GM19239 (cell line): ENCODE measurements at places on chromosomes 7 and 10.

DNA sequence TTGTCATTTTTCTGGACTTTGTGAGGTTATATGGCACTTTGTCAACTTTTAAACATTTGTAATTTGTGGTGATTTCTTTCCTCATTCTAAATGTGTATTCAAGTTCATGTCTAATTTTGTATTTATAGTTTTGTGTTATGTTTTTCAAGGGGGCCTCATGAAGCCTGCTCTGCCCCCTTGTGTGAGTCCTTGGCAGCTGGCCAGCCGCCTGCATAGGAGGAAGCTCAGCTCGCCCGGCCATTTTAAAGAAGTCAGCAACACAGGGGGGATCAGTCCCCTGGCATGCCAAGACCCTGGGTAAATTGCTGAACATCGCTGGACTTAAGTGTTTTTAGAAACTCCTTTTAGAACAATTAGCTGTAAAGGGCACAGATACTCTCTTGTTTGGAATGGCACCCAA lies 123.0 kb downstream of the ANLN start:
- DNase-seq, result no peak

- DNase-seq, result no peak
These were observed 867.3 kb upstream of the AUTS2 start for GRCh38 chr7:68730964-68731363.

DNA sequence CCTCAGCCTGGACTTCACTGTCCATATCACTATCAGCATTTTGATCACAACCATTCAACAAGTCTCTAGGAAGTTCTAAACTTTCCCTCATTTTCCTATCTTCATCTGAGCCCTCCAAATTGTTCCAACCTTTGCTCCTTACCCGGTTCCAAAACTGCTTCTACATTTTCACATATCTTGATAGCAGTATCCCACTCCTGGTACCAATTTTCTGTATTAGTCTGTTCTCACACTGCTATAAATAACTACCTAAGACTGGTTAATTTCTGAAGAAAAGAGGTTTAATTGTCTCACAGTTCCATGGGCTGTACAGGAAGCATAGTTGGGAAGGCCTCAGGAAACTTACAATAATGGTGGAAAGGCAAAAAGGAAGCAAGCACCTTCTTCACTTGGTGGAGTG lies 11.9 kb downstream of the THAP5 start:
- no peak for DNase-seq

DNA sequence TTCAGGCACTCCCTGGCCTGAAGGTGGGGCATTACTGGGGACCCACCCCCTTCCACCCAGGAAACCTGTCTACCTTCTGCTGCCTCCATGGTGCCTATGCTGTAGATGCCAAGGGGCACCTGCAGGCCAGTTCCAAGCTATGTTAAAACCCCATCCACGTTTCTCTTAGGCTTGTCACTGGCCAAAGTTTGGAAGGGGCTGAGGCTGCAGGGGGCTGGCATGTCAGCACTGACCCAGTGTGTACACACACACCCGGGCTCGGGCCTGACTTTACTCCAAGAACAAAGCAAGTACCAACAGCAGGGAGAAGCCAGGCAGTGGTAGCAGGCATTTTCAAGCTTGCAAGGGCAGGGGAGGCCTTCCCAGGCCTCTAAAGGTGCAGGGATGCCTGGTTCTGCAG lies 53.8 kb upstream of the PCDH15 start:
- DNase-seq, result no peak

GRCh38 chr10:102675011-102675665 lies 30.9 kb downstream of the TRIM8 start:
- no peak for DNase-seq

GRCh38 chr7:138116141-138116540 lies 39.9 kb downstream of the AKR1D1 start:
- DNase-seq, result no peak

DNA sequence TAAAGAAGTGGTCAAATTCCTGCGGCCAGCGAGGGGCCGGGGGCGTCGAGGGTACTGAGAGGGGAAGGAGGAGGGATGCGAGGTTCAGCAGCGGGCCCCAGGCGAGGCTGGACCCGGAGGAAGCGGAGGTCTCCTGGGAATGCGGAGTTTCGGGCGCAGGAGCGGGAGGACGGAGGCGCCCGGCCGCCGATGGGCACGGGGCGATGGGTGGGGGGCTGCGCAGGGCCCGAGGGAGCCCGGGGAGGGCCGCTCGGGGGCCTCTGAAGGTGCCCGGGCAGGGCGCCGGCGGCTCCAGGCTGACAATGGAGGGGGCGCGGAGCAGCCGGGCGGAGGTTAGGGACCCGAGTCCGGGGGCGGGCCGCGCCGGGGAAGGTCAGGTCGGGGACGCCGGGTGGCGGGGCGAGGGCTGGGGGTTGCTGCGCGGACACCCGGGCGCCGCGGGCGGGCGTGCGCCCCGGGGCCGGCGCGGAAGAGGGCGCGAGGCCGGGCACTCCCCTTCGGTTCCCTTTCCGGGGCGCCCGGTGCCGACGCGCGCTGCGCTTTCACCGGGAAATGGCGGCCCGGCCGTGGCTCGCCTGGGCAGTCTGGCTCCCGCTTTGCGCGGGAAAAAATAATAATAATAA lies 683 bp downstream of the MACROH2A2 start:
- no peak for DNase-seq

GRCh38 chr10:62681211-62681940 lies 123.1 kb upstream of the ADO start:
- peak; percentile 48 for DNase-seq

GRCh38 chr7:66050990-66051448 lies 24.6 kb upstream of the ASL start:
- DNase-seq, result no peak

DNA sequence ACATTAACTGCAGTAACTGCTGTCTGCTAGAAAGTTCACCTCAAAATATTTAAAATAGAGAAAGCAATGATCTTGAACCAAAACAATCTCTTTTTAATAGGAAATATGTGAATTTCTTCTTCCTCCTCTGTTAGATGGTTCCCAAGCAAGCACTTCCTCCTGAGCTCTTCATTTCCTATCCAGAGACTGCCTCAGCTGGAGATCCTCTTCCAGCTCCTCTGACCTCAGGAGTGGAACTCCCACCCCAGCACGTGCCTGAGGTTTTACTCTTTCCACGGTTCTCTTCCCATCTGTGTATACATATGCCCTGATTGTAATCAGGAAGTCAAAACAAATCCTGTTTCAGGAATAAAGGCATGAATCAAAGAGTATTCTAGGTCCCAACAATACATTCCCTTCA lies 5.6 kb downstream of the DENND11 start:
- no peak for DNase-seq

DNA sequence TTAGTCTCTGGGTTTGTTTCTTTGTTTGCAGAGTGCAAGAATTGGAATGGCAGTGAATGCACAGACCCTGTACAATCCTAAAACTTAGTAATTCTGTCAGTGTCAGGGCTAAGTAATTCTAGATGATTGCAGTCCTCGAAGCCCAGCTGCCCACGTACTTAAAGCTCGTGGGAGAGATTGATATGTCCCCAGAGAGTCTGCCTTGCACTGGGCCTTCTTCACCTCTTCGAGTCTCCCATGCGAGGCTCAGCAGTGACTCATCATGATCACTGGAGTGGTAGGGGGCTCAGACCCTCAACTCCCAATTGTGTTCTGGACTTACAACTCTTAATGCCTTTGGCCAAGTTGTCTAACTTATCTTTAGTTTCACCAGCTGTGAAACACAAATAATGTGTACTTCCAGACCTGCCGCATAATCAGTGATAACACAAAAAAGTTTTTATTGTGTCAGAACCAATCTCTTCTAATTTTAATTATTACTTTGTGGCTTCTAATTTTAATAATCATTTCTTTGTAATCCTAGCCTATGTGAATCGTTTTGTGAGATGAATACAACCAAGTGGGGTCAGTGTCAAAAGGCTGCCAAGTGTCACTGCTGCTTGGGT lies 345.6 kb upstream of the LRGUK start:
- no peak for DNase-seq

DNA sequence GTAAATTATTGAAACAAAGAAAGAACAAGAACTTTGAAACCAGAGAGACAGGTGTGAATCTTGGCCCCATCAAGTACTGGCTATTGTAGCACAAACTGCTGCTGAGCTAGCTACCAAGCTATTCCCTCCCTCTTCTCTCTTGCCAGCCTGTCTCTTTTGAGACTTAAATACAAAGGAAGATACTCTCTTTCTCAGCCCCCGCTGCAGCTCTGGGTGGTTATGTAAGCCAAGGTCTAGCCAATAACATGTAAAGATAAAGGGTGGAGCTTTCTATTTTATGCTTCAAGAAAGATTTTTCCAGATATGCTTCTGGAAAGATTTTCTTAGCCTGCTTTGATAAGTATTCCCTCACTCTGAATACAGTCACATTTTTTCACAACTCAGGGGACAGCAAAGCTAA lies 17.2 kb downstream of the BAZ1B start:
- no peak for DNase-seq

DNA sequence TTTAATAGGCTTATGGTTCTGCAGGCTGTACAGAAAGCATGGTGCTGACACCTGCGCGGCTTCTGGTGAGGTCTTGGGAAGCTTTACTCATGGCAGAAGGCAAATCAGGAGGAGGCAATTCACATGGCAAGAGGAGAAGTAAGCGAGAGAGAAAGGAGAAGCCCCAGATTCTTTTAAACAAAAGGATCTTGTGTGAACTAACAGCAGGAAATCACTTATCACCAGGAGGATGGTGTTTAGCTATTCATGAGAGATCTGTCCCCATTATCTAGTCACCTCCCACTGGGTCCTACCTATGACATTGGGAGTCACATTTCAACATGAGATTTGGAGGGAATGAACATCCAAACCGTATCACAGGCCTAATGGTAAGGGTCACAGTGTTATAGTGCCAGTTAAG lies 678.0 kb upstream of the KCND2 start:
- DNase-seq, result no peak

DNA sequence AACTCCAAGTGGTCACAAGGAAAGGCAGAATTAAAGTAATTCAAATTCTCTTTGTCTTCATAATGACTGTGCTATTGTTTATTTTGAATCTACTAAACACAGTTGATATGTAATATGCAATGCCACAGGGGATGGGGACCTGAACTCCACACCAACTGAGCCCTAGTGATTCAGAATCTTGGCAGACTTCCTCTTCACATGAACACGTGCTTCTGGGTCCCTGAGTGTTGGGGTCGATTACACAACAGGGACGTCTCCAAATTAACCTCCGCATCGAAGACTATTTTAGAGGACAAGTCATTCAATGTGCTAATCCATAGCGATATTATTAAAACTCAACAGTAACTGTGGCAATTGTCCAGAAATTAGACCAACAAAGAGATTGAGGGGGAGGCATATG lies 95.3 kb upstream of the CARD11 start:
- DNase-seq, result no peak

DNA sequence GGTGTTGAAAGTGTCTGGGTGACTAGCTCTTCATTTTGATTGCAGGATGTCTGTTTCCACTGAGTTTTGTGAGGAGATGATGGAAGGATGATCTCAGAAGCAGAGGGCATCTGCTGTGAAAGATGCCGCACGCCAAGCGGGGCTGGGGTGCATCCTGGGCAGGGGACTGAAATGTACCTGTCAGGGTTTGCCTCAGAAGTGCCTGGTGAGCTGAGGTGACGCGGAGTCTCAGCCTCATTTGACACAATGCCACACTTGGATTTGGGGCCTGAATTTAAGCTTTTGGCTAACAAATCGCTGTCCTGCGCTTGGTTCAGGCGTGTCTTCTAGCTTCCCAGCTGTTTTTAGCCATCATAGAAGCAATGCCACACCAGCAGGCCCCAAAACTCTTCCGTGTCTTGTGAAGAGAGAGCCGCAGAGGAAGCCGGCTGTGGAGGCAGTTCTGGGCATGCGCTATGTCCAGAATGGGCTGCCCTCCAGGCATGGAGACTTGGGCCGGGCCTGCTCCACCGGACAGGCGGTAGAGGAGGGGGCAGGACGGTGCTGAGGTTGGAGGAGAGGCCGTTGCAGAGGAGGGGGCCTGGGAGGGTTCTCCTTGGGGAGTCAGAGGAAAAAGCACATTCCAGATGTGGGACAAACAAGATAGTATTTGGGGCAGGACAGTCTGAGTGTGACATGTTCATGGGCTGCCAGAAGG lies 31.2 kb downstream of the WDR86 start:
- DNase-seq, result no peak

DNA sequence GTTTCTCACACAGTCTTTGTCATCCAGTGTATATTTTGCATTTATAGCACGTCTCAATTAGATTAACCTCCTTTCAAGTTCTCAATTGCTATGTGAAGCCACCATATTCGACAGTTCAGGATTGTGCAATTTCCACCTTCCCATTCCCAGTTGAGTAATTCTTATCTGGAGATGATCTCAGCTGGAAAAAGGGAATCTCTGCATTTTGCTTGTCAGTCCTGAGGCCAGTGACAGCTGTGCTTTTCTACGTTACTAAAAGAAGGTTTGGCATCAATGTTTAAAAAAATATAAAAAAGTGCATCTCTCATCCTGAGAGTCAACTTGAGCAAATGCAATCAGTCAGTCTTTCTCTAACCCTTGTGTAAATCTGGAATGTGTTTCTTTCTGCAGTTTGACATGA lies 247.7 kb downstream of the PRKG1 start:
- DNase-seq, result no peak

GRCh38 chr7:53993224-53993623 lies 549.0 kb upstream of the VSTM2A start:
- no peak for DNase-seq

GRCh38 chr7:50865450-50865849 lies 82.8 kb upstream of the GRB10 start:
- no peak for DNase-seq

DNA sequence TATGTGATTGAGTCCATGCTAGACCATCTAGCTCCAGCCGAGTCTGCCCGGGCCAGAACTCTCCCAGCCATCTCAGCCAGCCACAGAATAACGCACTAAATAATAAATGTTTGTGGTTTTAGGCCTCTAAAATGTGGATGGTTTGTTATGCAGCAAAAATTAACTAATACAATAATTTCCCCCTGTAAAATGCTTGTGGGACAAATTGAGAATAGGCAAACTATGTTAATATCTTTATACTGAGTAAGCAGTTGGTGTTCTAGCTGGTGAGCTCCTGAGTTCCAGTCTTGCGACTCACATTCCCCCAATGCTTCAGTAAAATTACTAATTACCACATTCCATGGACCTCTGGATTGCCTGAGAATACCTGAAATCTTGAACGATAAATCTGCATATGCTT lies 316.8 kb upstream of the NFE2L3 start:
- DNase-seq, result no peak

DNA sequence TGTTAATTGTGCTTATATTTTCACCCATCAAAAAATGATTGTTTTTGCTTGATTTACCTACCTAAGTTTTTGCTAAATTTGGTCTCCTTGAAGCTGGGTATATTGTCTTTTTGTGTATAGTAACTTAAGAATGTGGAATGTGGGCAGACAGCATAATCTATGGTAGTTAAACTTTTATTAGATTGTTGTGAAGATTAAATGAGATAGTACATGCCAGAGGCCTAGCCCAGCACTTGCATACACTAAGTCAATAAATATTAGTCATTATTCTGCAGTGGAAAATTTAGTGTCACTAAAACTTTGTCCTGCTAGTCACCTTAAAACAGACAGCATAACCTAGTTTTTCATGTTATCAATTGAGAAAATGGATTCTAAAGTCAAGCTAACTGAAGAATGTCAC lies 19.3 kb upstream of the RPA3 start:
- no peak for DNase-seq

DNA sequence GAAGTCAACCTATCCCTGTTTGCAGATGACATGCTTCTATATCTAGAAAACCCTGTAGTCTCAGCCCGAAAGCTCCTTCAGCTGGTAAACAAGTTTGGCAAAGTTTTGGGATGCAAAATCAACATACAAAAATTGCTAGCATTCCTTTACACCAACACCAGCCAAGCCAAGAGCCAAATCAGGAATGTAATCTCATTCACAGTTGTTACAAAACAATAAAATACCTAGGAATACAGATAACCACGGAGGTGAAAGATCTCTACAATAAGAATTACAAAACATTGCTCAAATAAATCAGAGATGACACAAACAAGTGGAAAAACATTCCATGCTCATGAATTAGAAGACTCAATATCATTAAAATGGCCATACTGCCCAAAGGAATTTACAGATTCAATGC lies 50.4 kb upstream of the ZNF365 start:
- no peak for DNase-seq
